ENCODE measurements at places on chromosomes 5 and 9.

GRCh38 chr5:133370036-133370831 lies 242.1 kb downstream of the FSTL4 start:
- no peak for DNase-seq

DNA sequence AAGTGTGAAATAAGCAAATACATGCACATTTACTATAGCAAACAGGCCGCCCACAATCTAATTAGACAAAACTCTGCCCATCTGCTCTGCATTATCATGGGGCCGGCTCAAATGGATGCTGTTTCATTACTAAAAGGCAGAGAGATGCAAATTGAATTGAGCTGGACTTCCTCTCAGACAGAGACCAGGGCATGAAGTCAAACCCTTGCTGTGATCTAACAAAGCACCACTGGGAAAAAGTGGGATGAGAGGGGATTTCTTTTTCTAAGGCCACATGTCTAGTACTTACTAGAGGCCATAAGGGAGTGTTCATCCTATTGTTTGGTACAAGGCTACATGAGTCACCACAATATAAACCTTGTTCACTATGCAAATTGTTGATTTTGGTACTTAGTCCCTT lies 614.7 kb downstream of the ISL1 start:
- no peak for DNase-seq

DNA sequence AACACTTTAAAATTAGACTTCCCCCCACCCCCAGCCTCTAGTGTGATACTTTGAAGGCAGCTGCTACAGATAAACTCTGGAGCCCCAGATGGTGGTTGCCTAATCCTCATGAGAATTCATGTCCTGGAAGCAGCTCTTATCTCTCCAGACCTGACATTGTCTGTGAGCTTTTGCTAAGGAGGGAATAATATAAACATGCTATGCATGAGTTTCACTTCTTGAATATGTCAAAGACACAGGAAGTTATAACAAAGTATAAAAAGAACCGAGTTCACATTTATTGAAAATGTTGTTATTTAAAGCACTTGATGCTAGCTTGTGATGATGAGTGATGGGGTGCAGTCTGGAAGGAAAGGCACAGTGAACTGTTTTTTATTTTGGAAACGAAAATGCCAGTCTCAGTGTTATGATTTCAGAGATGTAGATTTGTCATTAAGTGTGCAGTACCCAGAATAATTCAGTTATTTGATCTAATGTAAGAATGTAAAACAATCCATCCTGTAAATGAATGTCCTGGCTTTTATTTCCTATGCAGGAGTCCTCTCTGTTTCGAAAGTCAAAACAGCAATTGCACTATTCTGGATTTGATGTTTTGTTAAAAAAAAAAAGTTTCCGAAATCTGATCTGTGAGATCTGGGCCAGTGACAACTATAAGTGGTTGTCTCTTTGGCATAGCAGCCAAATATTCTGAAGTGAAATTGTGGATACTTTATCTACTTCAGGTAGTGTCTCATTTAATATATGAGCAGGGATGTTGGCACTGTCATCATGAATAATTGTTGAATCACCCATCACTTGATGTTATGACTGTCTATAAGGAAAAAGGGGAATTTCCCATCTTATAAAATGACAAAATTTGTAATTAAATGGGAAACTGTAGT lies 77.0 kb downstream of the ZCCHC7 start:
- DNase-seq = no peak

DNA sequence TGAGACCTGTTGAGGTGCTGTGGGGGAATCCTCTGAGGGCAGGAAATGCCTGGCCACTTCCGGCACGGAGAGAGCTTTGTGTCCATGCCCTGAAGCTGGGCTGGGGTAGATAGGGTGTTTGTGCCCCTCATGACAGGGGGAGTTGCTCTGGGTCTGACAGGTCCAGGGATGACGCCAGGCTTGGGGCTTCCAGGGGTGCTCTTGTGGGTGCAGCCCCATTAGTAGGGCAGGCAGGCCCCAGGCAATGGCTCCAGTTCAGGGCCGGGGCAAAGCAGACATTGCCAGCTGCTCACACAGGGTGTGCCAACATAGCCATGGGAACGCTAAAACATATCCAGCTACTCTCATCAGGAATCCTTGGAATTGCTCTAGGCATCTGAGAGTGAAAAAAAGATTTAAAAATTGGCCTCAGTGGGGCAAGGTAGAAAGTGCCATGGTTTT lies 21.1 kb downstream of the PITX1 start:
- DNase-seq = no peak

GRCh38 chr9:98563212-98563907 lies 145.4 kb downstream of the GABBR2 start:
- no peak for DNase-seq

GRCh38 chr5:169811023-169811422 lies 169.3 kb downstream of the INSYN2B start:
- DNase-seq = no peak

- no peak for DNase-seq
Measured at GRCh38 chr5:116358911-116359418, 215.7 kb downstream of the SEMA6A start.

DNA sequence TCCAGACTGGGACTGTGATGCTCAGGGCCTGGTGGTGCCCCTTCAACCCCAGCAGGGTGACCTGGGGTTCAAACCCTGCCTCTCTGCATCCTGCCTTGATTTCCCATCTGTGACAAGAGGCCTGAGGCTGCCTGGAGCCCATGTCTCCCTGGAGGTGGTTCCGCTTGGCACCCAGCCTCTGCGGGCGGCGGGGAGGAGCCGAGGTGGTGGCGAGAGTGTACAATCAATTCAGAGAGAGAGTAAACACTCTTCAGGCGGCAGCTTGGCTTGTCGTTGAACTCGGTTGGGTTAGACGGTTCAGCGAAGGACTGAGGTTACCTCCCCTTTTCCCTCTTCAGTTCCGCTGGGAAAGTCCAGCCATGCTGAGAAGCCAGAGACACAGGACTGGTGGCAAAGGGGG lies 39.3 kb downstream of the NTNG2 start:
- no peak for DNase-seq

GRCh38 chr5:6307304-6307703 lies 71.0 kb downstream of the MED10 start:
- no peak for DNase-seq
